BJ (cell line): ENCODE measurements at places on chromosomes 2 and 18.

DNA sequence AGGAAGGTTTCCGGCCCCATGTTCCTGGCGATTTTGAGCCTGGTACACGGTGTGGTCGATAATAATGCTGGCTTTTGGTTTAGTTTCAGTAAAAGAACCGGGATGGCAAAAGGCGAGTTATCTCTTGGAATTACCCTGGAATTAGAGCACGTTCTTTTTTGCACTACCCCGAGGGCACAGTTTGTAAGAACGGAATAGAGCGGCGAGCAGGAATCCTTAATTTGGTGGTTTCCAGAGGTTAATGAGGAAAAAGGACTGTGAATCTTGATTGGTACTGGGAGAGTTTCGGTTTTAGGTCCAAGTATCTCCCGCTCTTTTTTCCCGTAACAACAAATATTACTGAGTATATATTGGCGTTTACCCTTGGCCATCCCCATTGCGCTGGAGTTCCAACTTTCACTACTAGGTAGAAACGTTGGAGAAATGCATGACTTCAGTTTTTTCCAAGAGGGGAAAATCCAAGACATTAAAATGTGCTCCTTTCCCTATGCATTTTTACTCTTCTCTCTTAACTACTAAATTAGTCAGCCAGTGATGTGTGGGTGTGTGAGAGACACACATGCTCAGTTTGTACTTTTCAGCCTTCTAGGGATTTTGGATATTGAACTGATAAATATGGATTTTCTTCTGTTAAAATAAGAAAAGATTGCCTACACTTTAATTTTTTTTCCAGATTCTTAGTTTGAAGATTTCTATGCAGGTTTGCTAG lies 160.8 kb downstream of the AGPS start:
- no peak for DNase-seq

- DNase-seq, result no peak
Measured at GRCh38 chr2:231223001-231223375, 24.6 kb downstream of the ARMC9 start.

GRCh38 chr2:219616550-219616949 lies 10.9 kb upstream of the SLC4A3 start:
- DNase-seq, result no peak

GRCh38 chr2:2007551-2008501 lies 263.5 kb upstream of the PXDN start:
- DNase-seq, result no peak

- DNase-seq, result no peak
Measured at GRCh38 chr2:99187011-99187410, 6.0 kb downstream of the MRPL30 start.

DNA sequence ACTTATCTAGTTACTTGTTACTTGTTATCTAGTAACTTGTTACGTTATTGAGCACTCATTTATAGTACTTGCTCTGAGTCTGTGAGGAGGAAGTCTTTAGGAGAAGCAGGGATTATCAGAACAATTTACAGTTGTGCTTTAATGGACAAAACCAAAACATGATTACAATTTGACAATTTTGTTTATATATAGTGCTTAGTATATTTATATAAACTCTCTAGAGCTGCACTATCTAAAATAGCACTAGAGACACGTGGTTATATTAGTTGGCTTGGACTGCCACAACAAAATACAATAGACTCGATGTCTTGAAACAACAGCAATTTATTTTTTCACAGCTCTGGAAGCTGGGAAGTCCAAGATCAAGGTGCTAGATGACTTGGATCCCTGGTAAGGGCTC lies 78.4 kb downstream of the BMPR2 start:
- DNase-seq, result no peak

DNA sequence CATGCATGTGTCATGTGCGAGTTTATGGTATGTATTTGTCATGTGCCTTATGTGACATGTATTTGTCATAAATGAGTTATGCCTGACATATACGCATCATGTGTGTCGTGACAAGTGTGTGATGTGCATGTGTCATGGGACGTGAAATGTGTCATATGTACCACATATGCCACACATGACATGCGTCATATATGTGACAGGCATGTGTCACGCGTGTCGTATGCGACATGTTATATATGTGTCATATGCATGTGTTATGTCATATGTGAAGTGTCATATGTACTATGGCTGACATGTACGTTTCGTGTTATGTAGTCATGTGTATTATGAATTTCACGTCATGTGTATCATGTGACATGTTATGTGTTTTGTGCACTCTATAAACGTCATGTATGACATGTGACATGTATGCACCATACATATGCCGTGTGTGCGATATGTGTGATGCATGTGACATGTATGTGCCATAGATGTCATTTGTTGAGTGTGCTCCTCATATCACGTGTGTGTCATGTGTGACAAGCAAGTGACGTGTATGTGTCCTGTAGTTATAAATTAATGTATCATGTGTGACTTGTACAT lies 2152.3 kb upstream of the PIK3C3 start:
- DNase-seq, result no peak

DNA sequence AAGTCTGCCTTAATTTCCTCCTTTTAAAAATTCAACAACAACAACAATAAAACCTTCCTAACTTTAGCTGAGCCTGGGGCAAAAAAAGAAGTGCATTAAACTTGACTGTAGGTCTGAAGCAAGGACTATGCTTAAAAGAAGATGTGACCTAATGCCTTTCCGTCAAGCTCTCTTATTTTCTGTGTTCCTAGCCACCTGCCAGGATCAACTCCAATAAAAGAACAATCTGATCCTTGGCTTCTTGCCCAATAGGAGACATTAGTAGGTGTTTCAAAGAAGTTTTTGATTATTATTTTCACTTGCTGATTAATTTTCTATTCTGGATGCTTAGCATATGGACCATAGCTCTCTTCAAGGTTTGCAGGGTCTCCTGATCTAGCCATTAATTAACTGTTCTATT lies 237.5 kb downstream of the STK39 start:
- no peak for DNase-seq

DNA sequence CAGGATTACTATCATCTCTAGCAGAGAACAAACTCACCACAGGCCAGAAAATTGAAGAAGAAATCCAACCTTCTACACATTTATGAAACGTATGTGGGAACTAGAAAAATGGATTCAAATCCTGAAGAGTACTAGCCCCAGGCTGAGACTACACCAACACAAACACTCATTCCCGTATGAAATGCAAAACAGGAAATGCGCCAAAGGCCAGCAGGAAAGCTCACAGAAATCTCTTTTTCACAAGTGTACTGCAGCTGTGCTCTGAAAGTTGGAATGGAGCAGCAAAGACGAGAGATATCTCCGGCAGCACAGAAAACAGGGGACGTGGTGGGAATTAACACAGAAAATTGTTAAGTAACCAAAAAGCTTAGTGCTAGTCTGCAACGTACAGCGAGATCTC lies 913.5 kb downstream of the TDRD15 start:
- no peak for DNase-seq

DNA sequence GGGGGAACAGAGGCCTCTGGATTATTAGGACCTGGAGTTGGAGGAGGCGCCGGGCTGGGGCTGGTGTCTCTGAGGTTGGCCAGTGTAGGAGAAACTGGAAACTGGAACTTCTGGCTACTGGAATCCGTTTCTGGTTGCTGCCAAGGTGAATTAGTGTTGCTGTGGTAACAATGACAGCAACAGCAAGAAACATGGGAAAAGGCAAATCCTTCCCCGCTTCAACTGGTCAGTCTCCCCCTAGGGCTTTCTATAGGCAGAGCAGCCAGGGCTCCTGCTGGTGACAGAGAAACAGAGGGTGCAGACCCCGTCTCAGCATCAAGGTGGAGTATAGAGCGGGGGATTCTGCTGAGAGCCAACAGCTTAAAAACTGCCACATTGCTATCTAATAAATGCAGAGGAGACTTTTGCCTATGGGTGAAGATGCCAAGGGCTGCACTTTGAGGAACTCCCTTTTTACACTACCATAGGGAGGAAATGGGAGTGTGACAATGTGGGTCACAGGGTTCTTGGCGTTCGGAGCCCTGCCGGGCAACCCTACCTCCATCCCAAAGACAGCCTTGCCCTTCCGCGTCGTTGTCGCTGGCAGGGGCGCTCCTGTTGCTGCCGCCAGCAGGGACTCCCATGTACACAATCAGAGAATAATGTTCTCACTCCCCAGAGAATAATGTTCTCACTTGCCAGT lies 81.4 kb upstream of the CABLES1 start:
- DNase-seq, result no peak

GRCh38 chr2:140422759-140423158 lies 1642.6 kb upstream of the NXPH2 start:
- DNase-seq, result no peak

DNA sequence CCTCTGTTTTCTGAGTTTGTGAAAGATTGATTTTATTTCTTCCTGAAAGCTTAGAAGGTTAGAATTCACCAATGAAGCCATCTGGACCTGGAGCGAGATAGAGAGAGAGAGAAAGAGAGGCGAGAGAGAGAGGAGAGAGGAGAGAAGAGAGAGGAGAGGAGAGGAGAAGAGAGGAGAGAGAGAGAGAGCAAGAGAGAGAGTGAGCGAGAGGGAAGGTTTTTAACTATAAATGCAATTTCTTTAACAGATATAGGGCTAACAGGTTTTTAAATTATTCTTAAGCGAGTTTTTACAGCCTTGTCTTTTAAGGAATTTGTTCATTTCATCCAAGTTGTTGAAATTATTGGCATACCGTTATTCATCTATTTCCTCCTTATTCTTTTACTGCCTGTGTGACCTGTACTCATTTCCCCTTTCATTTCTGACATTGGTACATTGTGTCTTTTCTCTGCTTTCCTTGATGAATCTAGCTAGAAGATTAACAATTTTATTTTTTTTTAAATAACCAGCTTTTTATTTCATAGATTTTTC lies 56.1 kb downstream of the BABAM2 start:
- DNase-seq, result no peak

- no peak for DNase-seq
Measured at GRCh38 chr18:53909668-53910067, 314.8 kb downstream of the MBD2 start.

GRCh38 chr2:53793821-53794220 lies 7.0 kb downstream of the ERLEC1 start:
- DNase-seq, result no peak

GRCh38 chr2:39069136-39069515 lies 51.7 kb downstream of the SOS1 start:
- DNase-seq, result no peak

- no peak for DNase-seq
Measured at GRCh38 chr18:57916684-57917083, 113.6 kb upstream of the ATP8B1 start.

- DNase-seq, result no peak
Measured at GRCh38 chr2:191217580-191217979, 27.6 kb upstream of the MYO1B start.

- DNase-seq, result no peak
Measured at GRCh38 chr2:29578084-29578598, 343.2 kb downstream of the ALK start.

DNA sequence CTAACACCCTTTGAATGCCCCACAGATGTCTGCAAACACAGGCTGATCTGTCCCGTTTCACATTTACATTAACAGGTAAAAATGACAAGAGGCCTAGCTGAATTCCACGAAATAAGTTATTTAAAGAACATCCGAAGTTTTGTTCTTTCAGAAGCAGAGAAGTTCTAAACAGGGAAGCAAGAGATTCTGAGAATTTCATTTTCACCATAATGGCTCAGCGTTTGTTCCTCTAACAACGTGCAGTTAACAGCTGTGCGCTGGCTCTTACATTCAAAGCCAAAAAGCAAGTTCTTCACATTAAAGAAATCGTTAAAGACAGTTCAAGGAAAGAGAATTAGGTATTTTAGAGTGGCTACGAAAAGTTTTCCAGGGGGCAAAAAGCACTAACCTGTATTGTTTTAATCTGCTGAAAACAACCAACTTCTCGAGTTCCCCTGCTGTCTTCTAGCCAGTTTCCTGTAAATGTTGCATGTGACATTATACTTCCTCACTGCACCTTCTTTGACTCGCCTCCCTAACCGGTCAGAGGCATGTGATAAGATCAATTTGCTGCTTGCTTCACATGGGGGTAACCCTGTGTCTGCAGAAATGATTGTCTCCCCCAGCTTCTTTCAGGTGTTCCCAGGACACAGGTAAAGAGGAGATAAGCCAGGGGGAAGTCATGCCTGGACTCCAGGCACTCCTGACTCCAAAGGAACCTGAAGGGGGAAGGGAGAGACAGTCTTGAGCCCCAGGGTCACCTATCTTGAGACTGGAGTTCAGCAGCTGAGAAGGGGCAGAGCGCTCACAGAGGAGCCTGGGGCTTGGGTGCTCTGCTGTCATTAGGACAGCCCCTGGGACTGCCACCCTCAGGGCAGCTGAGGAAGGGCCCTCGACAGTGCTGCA lies 36.8 kb upstream of the WIPF1 start:
- no peak for DNase-seq

- no peak for DNase-seq
Measured at GRCh38 chr2:64989126-64989981, at the start of gene SLC1A4. TSS of gene SLC1A4 (plus strand) at chr2:64989399. CDS start at chr2:64989644, 245 bp downstream.

DNA sequence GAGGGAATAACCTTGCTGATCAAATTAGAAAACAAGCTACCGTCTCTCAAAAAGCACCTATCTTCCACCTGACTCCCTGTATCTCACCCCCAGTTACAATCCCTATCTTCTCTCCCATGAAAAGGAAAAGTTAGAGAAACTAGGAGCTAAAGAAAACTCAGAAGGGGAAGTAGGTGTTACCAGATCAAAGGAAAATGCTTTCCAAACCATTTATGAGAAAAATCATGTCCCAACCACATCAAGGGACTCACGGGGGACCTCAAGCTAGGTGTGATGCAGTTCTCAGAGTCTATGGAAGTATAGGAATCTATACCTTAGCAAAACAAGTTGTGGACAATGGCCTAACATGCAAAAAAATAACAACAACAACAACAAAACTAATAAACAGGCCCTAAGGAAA lies 135.5 kb upstream of the RMP24 start:
- DNase-seq, result no peak

DNA sequence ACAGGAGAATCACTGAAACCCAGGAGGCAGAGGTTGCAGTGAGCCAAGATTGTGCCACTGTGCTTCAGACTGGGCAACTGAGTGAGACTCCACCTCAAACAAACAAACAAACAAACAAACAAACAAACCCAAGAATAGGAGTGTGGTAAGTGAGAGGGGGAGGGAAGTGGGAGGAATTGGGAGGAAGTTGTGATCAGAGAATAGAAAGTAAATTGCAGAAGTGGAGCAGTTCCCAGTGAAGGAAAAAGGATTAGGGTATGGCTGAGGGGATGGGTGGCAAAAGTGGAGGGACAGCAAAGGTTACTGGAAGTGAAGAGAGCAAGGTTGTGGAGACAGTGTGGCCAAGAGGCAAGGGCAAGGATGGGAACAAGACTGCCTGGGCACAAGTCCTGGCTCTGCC lies 41.1 kb upstream of the C1GALT1C1L start:
- DNase-seq, result no peak

DNA sequence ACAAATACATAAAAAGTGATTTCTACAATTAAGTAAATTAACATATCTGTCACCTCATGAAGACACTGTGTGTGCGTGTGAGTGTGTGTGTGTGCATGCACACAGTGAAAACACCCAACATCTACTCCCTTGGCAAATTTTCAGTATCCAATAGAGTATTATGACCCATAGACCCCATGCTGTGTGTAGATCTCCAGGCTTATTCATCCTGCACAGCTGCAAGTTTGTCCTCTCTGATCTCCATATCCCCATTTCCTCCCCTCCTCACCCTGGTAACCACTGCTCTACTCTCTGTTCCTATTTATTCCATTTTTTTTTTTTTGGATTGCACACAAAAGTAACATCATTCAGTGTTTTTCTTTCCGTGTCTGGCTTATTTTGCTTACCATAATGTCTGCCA lies 391.0 kb downstream of the SOX11 start:
- DNase-seq, result no peak
